ENCODE measurements at places on chromosomes 7 and 10.

- DNase-seq, result peak; percentile 76
Observed at GRCh38 chr7:518630-519483, 789 bp downstream of the PDGFA start.

GRCh38 chr7:18457832-18458231 lies 37.7 kb upstream of the HDAC9 start:
- DNase-seq, result no peak

GRCh38 chr10:101120884-101121653 lies 10.0 kb upstream of the TLX1 start:
- no peak for DNase-seq

GRCh38 chr10:110522365-110522988 lies 24.8 kb downstream of the DUSP5 start:
- no peak for DNase-seq
